ENCODE measurements at places on chromosomes 6 and 20. TPM values are rescaled to one million over a fixed set of nuclear protein-coding genes. Genes with fewer than 3 reads are reported as not detected.
A peak's percentile ranks its signal among the peaks of the same experiment; 100 is the strongest.

- no peak for DNase-seq
Measured at GRCh38 chr6:24145690-24146131, 19.7 kb downstream of the NRSN1 start.

CLPSL2 gene
- not detected for total RNA-seq

- DNase-seq, result no peak
Measured at GRCh38 chr6:124522335-124522734, 439.9 kb upstream of the RNF217 start.

DNA sequence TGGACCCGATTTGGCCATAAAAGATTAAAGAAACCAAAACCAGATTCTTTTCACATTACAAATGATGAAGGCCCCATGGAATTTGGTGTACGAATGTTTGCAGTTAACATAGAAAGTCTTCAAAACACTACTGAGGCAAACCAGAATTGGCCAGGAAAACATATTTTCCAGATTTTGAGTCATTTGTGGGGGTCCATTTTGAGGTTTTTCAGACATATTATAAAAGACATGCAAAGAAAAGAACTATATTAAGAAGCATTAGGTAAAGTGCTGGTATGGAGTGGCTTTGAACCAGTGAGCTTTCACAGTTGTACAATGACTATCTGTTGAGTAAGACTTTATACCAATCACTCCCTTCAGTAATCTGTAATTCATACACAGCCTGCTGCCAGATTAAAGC is 168.9 kb upstream of the COL21A1 start:
- DNase-seq, result no peak

GRCh38 chr6:109252261-109253041 is 129.8 kb downstream of the CD164 start:
- DNase-seq, result no peak

GRCh38 chr6:37807656-37808055 is 11.9 kb upstream of the ZFAND3 start:
- peak; percentile 48 for DNase-seq

DNA sequence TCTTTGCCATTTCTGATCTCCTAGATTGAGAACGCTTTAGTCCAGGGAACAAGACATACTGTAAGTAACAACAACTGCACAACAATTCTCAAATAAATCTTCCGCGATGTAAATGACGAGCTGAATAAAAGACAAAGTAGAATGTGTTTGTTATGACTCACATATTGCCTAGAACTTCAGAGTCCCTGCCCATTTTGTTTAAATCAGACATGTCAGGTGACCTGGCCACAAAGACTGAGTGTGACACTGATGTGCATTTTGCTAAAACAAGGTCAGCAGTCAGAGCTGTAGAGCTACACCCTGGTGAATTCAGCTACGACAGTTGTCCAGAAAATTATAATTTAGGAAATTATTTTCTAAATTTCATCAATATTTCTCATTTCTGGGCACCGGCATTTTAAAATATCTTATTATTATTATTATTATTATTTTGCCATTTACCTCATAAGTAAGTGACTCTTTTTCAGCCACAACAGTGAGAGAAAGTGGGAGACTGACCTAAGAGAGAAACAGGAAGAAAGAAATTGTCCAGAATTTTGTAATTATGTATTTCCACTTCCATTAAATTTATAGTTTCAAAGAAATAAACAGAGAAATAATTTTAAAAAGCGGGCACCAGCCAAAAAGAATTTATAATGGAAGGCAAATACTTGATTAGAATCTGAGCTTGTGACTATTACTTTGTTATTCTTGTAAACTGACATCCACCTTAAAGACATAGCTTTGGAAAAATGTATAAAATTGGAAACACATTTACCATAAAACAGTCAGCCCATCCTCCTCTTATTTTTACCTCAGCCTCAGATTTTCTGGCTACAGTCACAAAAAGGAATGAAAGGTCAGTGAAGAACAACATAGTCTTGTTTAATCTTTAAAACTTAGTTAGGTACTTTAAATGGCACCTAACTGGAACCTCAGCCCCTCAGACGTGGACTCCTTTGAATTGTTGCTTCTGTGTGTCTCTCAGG is 157.0 kb upstream of the CITED2 start:
- no peak for DNase-seq

DNA sequence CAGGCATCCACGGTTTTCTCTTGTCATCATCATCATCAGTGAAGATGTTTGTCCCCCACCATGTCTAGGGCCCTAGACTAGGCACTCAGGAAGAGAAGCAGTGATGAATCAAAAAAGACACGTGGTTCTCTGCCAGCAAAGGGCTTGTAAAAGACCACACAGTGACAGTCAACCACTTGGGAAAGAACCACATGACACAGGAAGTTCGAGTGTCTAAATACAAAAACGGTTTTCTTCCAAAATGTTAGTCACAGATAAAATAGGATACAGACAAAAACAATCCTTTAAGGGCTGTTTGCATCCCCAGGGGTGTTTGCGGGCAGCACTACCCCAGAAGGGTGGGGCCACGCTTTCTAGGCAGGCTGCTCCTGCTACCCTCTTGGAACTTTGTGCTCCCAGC is 356.8 kb upstream of the AGPAT4 start:
- DNase-seq, result no peak

RGS17 gene
- 11.2 TPM for total RNA-seq

GINS1 gene
- total RNA-seq, result 7.7 TPM

DNA sequence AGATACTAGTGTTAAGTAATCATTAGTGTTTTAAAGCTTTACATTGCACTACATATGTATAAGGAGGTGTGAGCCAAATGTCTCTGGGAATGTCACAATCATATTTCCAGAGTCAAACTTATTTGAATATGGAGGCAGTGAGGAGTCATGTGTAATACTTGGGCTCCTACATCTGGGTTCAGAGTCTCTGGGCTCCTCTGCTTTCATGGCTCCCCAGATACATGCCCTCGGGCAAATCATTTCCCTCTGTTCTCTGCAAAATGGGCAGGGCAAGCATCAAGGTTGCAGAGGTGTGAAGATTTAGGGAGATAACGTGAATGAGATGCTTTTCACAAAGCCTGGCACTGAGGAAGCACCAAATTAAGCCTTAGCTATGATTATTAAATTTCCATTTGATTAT is 138.3 kb upstream of the SGK1 start:
- no peak for DNase-seq

GRCh38 chr6:122713138-122713537 is 66.4 kb upstream of the FABP7 start:
- no peak for DNase-seq

GRCh38 chr6:101956961-101957360 is 563.5 kb downstream of the GRIK2 start:
- DNase-seq, result no peak

DNA sequence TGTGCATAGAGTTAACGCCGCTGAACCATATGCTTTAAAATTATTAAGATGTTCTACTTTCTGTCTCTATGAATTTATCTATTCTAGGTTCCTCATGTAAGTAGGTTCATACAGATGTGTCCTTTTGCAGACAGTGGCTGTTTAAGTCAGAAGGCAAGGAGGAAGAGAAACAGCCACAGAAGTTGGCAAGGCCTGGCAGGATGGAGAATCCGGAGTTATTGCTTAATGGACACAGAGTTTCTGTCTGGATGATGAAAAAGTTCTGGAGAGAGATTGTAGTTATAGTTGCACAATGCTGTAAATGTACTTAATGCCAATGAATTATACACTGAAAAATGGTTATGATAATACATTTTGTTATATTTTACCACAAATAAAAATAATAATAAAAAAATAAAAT is 283.6 kb upstream of the CNR1 start:
- no peak for DNase-seq

GRCh38 chr6:52718550-52718949 is 44.7 kb downstream of the GSTA2 start:
- DNase-seq, result no peak

MEI4 gene
- 0.21 TPM for total RNA-seq

DNA sequence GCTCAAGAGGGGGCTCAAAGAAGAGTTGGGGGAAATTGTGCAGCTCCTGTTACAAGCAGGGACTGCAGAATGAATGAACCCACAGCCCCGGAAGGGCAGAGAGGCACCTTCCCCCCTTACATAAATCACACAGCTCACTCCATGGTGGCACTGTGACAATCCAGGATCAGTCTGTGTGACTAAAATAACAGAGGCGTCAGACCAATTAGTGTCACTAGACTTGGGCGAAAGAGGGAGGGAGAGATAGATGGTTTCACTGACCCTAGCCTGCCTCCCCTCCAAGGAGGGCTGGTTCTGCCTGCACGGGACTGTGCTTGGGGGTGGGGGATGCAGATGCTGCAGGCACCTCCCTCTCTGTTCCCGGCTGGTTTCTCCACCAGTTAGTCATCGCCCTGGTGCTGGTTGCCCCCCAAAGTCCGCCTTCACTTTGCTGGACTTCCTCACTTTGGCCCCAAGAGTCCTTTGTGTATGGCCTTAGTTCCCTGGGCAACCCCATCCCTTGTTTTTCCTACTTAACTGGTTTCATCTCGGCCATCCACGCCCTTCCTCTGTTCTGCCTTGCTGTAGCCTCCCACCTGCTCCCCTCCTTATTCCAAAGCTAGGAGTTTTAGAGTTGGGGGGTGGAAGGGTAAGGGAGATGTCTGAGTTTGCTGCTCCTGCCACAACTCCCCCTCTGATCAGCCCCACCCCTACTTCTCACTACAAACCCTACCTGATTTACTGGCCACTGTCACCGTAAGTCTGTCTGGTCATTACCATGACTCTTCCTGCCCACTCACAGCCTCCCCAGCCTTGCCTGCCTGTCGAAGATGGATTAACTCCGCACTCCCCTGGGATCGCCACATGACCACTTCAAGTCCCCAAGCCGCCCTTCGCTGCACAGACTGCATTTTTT is 17.7 kb downstream of the CCDC167 start:
- DNase-seq, result no peak

TSBP1 gene
- not detected for total RNA-seq

GRCh38 chr6:108164815-108165706 is 761 bp upstream of the NR2E1 start:
- no peak for DNase-seq

GLYATL3 gene
- total RNA-seq, result not detected

- peak; percentile 60 for DNase-seq
Measured at GRCh38 chr6:169803271-169803811, 51.9 kb downstream of the ERMARD start.

DNA sequence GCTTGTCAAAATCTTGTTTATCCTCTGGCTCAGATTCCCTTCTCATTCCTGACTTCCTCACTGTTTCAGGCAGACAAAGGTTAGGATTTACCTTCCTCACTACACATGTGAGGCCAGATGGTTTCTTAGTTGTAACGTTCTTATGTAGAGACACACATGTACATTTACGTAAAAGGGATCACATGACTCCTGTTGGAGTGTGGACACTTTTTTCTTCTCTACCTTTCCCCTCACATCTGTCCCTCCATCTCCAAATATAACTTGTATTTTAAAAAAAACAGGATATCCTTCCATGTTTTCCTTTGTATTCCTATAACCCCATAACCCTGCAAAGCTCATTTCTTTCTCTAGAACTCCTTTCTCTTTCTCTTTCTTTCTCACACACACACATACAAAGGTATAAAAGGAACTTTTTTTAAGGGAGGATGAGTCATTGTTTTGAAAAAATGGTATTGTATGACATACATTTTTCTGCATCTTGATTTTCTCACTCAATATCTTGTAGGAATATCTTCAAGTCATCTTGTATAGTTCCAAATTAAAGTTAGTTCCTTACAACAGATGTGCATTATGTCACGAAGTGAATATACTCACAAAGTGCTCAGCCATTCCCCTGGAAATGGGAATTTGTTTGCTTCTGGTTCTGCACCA is 78.2 kb upstream of the SULF2 start:
- no peak for DNase-seq

BRD2 gene
- total RNA-seq, result 191 TPM

GNMT gene
- total RNA-seq, result not detected

DNA sequence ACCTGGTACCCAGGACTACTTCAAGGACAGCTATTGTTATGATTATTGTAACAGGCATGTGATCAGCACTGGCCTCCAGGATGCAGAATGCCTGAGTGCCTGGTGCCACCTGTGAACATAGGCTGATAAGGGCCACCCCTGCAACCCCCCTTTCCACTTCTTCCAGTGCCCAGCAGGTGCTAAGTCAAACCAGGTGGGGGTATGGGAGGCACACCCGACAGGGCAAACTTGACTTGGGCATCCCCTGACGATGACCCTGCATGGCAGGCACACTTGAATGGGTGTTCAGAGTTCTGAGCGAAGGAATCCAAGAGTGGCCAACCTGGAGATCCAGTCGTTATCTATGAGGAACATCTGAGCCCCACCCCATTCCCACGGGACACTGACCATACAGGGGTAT is 3.4 kb downstream of the ADA start:
- no peak for DNase-seq

DNA sequence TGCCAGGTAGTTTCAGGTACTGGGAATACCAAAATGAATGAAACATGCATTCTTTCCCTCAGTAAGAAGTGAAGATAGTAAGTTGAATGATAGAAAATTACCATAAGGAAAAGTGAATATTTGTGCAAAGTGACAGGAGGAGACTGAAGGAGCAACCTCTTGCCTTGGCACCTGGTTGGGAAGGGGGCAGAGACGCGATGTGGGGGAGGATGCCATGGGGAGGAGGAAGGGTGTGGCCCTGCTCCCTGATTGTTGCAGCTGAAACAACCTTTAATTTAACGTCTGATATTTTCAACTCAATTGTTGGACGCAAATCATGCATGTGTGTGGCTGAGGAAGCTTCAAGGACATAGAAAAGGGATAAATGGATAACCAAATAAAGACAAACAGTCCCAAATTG is 72.1 kb upstream of the ENPP5 start:
- no peak for DNase-seq

DNA sequence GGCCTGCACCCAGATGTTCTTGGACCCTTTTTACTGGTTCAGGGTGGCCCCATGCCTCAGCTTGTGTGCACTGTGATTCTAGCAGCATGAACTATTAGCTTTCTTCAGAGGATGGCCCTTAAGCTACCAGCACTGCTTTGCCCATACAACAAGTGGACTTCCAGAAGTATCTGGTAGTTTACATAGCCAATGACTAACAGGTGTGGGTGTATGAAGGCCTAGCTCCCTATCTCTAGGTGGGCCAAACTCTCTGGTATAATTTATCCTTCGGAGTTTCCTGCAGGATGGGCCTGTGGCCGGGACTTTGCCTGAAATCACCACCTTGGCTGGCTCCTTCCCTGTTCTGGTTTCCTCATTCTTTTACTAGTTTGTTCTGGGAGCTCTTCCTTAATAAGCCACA is 26.1 kb upstream of the JAG1 start:
- DNase-seq, result no peak

DNA sequence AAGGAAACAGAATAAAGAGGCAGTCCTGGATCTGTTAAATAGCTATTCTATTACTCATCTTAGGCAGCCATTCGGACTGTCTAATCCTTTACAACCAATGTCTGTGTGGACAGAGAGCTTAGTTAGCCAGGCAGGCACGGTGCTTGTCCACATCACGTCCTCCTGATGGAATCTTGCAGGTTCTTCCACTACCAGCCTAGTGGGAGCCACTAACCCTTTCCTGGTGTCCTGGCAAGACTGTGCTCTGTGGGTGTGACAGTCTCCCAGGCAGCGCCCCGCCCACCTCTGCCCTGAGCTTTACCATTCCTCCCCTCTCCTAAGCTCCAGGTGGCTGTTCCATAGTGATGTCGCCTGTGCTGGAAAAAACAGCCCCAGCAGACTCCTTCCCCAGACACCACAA is 78.3 kb upstream of the CLDN20 start:
- DNase-seq, result peak; percentile 57

TOX2 gene
- 7.3 TPM for total RNA-seq
